ENCODE measurements at places on chromosomes 2 and 18.

DNA sequence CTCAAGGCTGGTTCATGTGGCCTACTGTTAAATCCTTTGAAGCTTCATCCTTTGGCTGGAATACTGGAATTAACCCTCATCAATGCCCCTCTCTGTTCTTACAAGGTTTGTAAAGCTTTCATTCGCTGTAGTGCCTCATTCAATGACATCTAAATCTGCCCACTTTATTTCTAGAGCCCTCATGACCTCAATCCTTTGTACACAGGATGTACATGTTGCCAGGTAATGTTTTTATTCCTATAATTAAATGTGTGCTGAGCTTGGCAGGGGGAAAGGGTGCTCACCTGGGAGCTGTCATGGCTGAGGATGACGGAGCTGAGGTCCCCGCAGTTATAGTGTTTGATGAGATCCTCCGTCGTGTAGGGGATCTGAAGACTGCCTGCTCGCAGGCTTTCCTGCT is 39.3 kb downstream of the TRABD2A start:
- no peak for DNase-seq

GRCh38 chr18:73737990-73738389 is 409.6 kb downstream of the FBXO15 start:
- no peak for DNase-seq

DNA sequence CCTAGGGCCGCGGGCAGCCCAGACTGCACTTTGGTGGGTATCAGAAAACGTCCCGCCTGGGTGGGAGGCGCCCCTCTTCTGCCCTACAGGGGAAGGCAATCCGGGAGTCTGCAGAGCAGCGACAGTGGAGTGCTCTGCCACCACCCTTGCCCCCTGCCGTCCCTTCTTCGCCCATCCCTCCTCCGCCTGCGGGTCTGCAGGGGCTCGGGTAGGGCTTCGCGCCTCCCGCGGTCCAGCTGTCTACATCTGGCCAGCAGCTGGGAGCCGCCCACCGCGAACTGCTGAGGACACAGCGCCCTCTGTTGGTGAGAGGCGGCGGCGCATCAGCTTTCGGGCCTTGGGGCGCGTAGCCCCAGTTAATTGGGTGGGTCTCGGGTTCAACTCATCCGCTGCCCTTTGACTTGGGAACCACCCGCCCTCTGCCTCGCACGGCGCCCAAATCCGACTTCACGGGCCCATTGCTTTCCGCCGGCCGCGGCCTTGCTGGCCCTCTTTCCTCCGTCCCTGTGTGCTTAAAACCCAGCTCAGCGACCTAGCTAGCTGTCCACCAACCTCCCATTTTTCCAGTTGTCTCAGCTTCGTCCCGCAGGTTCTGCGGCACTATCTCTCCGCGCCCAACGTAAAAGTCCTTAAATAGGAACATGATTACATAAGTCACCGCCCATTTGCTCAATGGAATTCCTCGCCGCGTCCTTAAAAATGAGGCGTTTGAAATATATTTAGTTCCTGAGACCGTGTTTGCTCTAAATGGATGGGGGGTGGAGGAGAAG is 17.6 kb downstream of the WNT10A start:
- DNase-seq, result peak; percentile 73

DNA sequence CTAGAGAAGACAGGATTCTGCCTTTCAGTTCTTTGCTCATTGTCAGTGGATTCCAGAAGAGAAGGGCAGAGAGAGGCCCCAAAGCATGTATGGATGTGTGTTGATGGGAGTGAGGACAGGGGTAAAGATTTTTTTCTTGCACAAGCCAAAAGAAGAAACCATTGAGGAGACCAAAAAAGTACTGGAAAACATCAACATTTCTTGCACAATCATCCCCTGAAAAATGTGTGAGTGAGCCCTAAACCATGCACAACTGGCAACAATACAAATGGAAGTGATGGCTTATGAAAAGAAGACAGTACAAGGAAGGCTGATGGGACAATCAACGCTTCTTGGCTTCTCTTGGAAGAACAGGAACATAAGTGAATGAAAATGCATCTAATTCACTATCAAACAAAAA is 5.6 kb upstream of the SMAD7 start:
- no peak for DNase-seq

GRCh38 chr2:17232776-17233556 is 285.3 kb downstream of the RAD51AP2 start:
- no peak for DNase-seq

GRCh38 chr2:215536510-215536909 is 100.6 kb upstream of the FN1 start:
- DNase-seq, result no peak

- no peak for DNase-seq
These were observed 1.2 kb downstream of the MXD1 start for GRCh38 chr2:69916106-69916505.

DNA sequence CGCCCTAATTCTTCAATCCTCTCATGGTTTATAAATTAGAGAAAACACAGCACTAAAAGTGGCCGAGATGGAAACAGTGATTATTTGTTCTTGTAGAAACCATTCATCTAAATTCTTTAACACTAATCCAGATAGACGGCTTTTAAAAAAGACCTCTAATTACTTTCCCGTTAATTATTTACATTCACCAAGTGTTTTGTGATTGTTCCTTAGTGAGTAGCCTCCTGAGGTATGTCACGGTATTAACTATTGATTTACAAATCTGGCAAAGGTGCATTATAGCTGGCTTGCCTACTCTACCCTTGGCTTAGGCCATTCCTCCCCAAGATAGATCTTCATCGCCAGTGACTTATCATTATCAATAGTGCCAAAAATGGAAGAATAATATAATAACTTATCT is 436.4 kb upstream of the ST6GAL2 start:
- DNase-seq, result no peak

DNA sequence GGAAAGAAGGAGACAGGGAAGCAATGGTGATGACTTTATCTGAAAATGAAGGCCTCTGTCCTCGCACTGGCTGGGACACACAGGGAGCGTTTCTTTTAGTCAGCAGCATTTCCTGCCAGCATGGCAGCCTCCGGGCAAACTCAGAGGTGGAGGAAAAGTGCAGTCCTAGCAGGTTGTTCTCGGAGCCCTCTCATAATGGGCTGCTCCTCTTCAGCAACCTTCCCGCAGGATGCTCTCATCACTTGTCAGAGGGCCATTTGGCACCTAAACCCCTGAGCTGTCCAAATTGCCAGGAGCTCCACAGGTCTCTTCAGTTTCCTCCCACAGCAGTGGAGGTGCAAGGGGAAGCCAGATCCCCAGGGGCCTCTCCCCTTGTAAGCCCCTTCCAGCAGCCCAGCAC is 6.2 kb downstream of the STK39 start:
- no peak for DNase-seq

DNA sequence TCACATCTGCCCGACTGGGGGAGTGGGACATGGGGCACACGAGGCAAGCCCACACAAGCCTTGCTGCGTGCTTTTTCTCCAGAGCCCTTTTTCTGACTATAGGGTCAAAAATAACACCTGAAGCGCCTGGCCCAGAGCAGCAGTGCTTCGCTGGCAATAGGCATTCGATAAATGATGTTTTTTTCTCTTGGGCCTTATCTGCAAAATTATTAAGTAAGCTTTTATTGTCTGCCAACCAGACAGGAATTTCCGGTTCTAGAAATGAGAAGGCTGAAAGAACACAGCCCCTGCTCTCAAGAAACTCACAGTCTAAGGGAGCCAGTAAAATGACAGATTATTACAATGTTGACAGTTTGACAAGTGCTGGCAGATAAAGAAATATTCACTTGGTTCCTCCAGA is 2.7 kb upstream of the TMBIM1 start:
- no peak for DNase-seq

- no peak for DNase-seq
These were observed 48.5 kb downstream of the HS6ST1 start for GRCh38 chr2:128269990-128270671.

DNA sequence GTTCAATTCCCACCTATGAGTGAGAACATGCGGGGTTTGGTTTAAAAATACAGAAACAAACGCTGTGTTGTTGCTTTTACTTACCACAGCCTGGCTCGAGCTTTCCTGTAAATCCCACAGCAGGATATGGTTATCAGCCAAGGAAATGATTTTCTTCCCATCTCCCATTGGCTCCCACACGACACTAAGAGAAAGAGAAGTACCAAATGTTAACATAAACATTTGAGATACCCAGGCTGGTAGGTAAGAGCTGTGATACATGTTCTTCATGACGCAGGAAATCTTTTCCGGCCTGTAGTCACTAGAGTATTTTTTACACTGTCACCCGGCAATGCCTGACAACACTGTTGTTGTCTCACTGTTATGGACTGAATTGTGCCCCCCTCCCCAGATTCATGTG is 163.6 kb downstream of the EIPR1 start:
- DNase-seq, result no peak
